ENCODE measurements at places on chromosomes 4 and X.

DNA sequence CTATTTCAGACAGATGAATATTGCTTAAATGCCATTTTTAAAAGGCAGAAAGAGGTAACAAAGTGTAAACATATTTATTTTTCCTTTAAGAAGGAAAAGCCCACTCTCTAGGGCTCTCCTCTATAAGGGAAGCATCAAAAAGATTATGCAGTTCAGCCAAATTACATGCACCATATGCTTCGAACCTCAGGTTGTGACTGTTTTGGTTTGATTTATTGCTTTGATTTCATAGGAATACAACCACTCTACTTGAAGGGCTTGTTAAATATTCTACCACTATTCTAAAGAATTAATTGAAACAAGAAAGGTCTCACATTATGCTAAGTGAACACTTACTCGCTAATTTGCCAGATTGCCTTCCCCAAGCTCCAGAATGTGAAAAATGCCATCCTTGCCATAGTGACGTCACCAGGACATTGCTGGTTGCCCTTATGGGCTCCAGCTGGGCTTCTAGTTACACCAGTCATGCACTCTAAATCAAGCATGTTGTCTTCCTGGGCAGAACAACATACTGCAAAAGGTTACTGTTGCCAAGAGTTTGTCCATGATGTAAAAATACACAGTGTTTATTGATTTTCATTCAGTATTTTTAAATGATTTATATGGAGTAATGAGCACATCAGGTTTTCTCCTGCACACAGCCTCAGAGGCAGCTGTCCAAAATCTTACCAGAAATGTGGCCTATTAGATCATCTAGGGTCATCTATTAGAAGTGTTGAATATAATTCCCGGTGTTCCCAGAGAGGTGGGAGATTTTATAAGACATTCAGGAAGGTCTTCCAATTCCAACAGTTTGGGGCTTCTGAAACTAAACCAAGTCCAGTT lies 164.4 kb upstream of the RAPGEF2 start:
- no peak for DNase-seq

GRCh38 chr4:40737879-40738278 lies 11.9 kb upstream of the NSUN7 start:
- DNase-seq: no peak

- no peak for DNase-seq
These were observed 187.1 kb downstream of the SHROOM3 start for GRCh38 chr4:76622126-76622525.

GRCh38 chrX:19863212-19863856 lies 24.1 kb downstream of the SH3KBP1 start:
- DNase-seq: no peak

- DNase-seq: peak; percentile 40
These were observed 26.2 kb downstream of the CD99 start for GRCh38 chrX:2717312-2717711.

- no peak for DNase-seq
These were observed 209.5 kb upstream of the CPEB2 start for GRCh38 chr4:14792702-14793227.

DNA sequence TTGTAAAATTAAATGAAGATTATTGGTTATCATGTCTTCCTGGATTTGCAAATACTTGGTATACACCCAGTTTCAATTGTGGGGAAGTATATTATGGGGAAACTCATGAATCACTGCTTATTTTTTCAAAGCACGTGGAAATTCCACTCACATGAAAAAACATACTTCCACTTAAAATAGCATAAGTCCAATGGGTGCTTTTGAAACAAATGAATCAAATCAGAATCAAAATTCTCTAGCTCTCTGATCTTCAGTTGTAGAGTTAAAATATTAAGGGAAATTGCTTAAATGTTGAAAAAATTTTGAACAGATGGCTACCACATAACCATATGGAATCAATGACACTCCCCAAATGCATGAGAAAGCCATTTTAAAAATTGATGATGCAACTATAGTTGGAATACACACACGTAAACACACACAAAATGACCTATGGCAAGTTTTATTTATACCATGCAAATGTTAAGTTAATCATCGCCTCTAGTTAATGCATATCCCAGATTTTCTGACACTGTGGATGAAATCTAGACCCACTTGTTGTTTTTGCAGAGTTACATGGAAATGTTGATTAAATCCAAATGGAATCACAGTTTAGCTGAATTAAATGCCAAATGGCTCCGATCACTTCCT lies 93.2 kb downstream of the ARSF start:
- DNase-seq: no peak

GRCh38 chrX:6228720-6229119 lies at the start of gene NLGN4X:
Gene NLGN4X (minus strand): TSS chrX:6228867. CDS start chrX:6151466, 77,401 bp downstream.
- no peak for DNase-seq

DNA sequence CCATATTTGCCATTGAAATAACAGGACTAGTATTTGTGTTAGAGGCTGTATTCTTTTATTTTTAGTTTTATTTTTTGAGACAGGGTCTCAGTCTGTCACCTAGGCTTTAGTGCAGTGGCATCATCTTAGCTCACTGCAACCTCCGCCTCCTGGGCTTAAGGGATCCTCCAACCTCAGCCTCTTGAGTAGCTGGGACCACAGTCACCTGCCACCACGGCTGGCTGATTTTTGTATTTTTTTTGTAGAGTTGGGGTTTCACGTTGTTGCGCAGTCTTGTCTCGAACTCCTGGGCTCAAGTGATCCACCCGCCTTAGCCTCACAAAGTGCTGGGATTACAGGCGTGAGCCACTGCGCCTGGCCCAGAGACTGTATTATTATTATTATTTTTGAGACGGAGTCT lies 15.3 kb downstream of the TMEM131L start:
- DNase-seq: no peak

GRCh38 chrX:19403696-19404095 lies 60.0 kb downstream of the PDHA1 start:
- no peak for DNase-seq

DNA sequence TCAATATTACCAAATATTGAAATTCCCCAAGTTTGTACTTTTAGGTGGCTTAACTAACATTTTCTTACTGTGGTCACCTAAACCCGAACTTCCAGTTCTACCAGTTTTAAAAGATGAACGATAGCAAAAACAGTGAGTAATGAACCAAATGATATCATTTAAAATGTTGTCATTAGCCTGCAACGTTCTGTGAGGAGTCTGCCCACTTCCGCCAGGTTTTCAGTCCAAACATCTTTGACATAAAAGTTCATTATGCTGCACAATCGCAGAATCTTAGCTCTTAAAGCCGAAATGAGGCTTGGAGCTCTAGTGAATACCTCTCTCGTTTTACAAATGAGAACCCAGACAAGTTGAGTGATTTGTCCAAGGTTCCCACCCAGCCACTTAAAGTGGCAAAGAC lies 762 bp downstream of the PIGA start:
- DNase-seq: peak; percentile 4

GRCh38 chr4:122716825-122717448 lies 15.6 kb upstream of the BBS12 start:
- peak; percentile 87 for DNase-seq

Measured in activated CD4-positive, alpha-beta T cell treated with anti-CD3 and anti-CD28 coated beads, Interleukin-2, Interleukin-4, amounts not matched to agents 100 ng/mL and 50 ng/mL, durations not matched to agents 16 hours and 8 hours (primary cell).